Posterior vena cava (tissue), 2 donors: ENCODE measurements at places on chromosomes 5 and 9. TPM values are rescaled to one million over a fixed set of nuclear protein-coding genes. Genes with fewer than 3 reads are reported as not detected.

Gene IGFBPL1
- 2.7 TPM for total RNA-seq

DNA sequence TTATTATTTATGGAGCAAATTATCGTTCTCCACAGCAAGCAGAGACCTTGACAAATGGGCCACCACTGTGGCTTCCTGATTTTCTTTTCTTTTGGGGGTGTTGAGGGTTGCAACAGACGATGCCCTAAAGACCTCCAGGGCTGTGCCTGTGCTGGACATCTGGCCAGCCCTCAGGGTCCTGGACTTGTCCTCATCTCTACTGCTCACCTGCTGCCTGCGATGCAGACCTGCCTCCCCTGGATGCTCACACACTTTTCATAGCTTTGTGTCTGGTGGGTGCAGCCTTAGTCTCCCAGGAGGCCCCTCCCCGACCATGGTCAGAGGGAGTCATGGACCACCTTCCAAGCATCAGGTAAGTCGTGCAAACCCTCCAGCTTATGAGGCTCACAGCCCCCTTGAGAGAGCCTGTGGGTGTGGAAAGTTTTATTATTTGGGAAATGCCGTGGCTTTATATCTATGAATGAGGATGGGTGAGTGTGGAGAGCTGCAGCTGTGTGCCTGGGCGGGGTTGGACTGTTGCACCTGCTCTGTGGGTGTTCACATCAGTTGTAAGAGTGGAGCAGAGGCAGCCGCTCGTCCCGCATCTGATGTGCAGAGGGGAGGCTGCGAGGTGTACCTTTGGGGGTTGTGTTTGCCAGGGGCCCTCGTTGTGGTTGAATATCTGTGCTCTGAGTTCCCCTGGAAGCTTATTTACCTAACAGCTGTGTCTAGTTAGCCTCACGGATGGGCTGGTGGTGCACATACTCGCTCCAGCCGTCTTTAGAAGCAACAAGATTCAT, 126.3 kb upstream of the IRX4 start:
- DNase-seq, result no peak

GRCh38 chr5:88594441-88594840, 288.5 kb downstream of the MEF2C start:
- no peak for DNase-seq

GRCh38 chr9:98995971-98996504, 52.3 kb downstream of the COL15A1 start:
- DNase-seq, result peak; percentile 15

Gene GRM6
- total RNA-seq, result not detected

DNA sequence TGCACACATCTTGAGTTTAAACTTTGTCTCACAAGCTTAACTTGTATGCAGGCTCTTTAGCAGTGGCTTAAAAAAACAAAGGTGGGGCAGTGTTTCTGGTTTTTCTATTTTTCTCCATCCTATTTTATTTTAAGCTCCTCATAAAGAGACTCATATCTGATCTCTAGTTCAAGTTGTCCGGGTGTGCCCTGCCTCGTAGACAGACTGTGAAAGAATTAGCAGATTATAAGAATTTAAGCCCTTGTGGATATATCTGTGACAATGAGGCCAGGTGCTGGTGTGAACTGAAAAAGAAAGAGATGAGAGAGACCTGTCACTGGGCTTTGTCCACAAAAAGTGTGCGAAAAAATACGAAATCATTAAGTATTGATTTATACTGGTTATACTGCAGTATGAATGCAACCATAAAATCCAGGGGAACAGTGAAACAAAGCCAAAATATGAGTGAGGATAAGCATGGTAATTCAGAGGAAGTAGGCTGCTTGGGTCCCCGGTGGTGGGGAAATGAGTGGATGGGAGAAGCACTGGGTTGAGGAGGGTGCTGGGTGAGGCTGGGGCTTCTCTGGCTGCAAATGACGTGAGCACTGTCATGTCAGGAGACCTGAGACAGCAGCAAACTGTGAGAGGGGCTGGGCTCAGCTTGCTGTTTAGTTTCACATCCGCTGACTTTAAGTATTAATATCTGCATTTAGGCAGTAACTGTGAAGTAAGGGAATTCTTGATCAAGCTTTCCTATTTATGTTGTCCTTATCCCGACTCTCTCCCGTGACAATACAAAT, 179.7 kb upstream of the ANKRD55 start:
- no peak for DNase-seq

DNA sequence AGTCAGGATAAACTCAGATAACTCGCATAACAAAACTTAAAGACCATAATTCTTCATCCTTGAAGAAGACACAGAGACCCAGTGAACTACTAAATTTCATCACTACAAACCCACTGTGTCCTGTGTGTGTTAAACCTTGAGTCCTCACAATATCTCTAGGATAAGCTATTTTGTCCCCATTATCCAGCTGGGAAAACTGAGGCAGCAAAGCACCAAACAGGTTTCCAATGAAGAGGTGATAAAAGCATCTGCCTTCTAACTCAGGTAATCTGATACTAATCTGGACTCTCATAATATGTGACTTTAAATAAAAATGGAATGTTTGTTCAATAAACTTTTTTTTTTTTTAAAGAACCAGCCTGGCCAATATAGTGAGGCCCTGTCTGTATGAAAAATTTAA, 62.7 kb upstream of the PPP2CA start:
- DNase-seq, result no peak

DNA sequence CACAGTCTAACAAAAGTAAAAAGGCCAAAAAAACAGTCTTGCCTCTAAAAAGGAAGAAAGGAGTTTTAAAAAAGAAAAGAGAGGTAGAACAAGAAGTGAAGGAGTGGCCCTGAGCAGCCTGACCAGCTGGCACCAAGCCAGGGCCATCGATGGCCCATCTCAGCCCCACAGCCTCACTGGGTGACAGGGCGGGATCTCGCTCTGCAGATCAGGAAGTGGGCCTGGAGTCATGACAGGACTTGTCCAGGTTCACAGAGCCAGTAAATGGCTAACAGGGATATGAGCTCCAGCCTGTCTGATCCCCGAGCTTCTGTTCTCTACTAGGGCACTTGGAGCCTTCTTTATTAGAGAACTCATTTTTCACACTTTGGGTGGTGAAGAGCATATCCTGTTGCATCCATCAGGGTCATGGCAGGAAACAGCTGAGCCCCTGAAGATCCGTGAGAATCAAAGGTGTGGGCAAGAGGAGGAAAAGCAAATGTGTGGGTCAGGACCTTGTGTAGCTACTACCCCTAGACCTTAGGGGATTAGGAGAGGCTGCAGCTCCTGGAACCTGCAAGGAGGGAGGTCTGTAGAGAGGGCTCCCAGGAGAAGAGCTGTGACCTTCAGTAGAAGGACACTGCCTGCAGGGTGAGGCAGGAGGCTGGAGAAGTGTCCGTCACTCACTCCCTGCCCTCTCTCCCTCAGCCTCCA, 299.0 kb upstream of the MSX2 start:
- no peak for DNase-seq

GRCh38 chr5:156121882-156122281, 205.1 kb upstream of the SGCD start:
- no peak for DNase-seq

GRCh38 chr5:6732634-6733410, 19.6 kb downstream of the TENT4A start:
- peak; percentile 81 for DNase-seq

- DNase-seq, result no peak
Measured at GRCh38 chr5:78781611-78782286, 133.2 kb upstream of the LHFPL2 start.

GRCh38 chr9:114008667-114009410, 69.3 kb downstream of the AMBP start:
- no peak for DNase-seq

DNA sequence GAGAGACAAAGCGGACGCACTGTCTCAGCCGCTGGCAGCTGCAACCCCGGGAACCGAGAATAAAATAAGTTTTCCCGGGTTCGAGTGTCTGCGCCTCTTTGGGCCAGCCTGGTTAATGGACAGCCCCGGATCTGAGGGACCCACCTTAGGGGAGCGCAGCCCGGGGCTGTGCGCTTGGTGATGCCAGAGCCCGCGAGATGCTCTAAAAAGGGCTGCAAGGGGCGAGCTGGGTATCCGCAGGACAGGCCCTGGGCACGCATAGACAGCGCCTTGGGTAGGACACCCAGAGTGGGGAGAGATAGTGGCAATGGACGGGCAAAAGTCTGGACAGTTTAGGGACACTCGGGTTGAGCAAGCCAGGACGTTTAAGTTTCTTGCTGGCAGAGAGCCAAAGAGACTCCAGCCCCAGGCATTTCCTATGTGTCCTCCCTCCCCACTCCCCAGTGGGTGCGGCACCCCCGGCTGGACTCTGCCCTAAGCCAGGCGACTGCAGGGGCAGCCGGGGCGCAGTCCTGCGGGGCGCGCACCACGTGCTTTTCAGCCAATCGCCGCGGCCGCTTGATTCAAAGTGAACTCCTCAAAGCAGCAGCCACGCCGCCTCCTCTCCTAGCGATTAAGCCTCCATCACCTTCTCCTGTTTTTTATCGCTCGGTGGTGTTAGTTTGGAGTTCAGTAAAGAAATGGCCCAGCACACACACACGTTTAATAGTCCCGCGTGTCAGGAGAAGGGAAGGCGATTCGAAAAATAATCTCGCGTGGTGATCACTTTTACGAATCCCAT, 616 bp upstream of the ENC1 start:
- DNase-seq, result peak; percentile 93

- no peak for DNase-seq
Measured at GRCh38 chr5:79886456-79886855, 104.6 kb downstream of the MTX3 start.

DNA sequence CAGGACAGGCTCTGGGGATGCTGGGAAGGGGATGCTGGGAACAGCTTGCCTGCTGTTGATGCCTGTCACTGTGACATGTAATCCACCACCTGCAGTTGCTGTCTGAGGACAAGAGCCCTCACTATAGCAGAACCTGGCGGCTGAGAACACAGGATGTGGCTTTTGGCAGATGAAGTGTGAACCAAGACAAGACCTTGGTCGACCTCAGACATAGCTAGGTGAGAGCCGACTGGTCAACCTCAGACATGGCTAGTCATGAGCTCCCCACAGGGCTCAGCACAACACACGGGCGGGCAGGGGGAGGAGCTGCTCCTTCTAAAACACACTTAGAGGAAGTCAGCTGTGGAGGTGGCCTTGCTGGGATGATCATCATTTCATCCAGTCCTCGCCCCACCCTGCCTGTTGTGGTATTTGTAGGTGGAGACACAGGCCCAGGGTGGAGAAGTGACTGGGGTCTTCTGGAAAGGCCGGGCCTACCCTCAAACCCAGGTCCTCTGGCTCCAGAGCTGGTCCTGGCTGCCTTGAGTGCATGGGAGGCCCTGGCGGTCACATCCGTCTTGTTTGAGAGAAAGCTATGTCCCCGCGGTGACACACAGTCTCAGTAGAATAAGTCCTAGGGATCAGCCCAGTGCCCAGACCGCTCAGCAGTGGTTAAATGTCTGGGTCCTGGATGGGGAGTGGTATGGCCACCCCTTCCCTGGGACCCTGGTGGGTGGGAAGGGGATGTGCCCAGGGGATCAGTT, 6.1 kb downstream of the SUSD3 start:
- no peak for DNase-seq

Gene RORB
- total RNA-seq, result 0.56 TPM

DNA sequence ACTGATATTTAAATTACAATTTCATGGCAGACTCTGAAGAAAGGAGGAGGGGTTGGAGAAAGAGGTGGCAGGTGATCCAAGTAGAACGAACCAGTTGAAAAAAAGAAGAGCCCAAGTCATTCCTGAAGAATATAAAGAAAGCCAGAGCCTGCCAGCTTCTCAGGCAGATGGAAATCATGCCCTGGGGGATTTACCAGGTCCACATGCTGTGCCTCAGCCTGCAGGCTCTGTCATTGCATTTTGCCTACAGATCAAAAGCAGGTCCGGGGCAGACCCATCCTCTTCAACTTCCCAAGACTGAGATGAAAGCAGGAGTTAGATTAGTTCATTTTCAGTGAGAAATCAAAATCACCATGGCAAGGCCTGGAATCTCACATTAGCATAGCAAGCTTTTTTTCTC, 48.5 kb downstream of the GDNF start:
- DNase-seq, result no peak

DNA sequence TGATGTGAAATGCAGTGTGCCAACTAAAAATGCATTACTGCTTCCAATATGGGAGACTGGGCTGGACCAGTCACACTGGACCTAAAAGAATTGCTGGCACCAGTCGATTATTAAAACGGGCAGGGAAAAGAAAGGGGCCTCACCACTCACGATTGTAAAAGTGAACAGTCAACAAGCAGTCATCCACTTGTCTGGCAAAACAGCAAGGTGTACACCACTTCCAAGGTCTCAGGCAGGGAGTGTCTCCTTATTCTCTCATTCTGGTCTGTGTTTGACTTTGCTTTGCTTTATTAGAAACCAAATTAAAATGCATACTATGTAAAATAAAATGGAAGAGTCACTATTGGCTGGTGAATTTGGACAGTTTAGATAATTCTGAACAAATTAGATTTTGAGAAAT, 57.8 kb upstream of the TRPM3 start:
- DNase-seq, result no peak

- no peak for DNase-seq
Measured at GRCh38 chr9:109512170-109512756, 14.2 kb upstream of the PTPN3 start.

GRCh38 chr5:167049043-167049663, 1242.3 kb upstream of the WWC1 start:
- no peak for DNase-seq

Gene TRIM36
- total RNA-seq, result 0.37 TPM

GRCh38 chr5:73268826-73269225, 95.8 kb downstream of the TMEM174 start:
- DNase-seq, result no peak

DNA sequence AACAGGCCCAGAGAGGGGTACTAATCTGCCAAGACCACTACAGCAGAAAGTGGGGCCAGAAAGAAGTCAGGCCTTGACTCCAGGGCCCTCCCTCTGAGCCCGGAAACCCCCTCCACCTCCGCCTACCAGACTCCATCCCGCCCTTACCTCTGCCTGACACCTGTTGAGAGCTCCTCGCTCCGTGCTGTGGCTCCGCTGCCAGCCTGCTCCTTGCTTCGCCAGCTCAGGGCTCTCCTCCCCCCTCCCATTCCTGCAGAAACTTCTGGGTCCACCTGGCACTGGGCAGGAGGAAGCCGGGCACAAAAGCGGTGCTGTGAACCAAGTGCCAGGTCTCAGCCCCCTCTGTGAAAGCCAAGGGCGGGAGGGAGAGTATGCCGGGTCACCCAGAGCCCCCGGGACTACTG, 6.4 kb upstream of the ST6GALNAC6 start:
- DNase-seq, result no peak

DNA sequence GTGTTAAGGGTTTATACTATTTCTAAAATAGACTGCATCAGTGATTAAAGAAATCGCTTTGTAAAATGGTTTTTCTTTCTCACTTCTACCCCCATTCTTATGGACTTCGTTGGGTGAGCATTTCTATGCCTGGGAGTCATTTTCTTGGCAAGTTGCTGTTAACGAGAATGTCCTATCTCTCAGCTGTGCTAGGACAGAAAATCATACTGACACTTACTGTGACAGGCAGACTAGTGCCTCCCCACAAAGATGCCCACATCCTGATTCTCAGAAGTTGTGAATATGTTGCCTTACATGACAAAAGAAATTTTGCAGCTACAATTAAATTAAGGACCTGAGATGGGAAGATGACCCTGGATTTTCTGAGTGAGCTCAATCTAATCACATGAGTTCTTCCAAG, 65.1 kb upstream of the NMUR2 start:
- no peak for DNase-seq

Gene TARS1
- 85.9 TPM for total RNA-seq

Gene SPINK13
- not detected for total RNA-seq
